Stimulated activated CD8-positive, alpha-beta memory T cell treated with anti-CD3 and anti-CD28 coated beads, Interleukin-2, amount 100 ng/mL, for 1 hour (primary cell): ENCODE measurements at places on chromosomes 11 and 22.

DNA sequence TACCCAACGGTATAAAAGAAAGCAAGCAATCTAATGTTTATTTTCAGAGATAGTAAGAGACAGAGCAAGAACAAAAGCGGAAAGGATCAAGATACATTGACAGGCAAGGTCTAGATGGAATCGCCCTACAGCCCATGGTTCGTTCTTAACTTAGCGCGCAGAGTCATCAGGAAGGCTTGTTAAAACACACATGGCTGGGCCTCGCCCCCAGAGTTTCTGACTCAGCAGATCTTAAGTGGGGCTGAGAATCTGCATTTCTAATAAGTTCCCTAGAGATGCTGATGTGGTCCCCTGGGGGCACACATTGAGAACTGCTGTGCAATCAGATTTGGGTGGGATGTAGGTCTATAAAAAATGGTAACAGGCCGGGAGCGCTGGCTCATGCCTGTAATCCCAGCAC is 35.8 kb upstream of the CHRM4 start:
- no peak for DNase-seq

DNA sequence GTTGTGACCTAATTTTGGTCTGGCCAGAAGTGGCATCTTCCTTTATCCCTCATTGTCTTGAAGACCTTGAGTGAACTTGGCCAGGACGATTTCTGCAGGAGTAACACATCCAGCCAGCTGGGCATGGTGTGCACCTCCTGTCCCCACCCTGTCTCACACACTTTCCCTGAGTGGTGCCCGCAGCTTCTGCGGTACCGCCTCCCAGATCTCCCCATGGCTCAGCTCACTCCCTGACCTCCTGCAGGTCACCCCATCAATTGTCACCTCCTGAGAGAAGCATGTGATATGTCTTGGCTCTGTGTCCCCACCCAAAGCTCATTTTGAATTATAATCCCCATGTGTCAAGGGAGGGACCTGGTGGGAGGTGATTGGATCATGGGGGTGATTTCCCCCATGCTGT is 50.2 kb upstream of the TP53I11 start:
- DNase-seq, result no peak

- no peak for DNase-seq
These were observed 3.4 kb downstream of the PLAAT3 start for GRCh38 chr11:63610604-63611394.

DNA sequence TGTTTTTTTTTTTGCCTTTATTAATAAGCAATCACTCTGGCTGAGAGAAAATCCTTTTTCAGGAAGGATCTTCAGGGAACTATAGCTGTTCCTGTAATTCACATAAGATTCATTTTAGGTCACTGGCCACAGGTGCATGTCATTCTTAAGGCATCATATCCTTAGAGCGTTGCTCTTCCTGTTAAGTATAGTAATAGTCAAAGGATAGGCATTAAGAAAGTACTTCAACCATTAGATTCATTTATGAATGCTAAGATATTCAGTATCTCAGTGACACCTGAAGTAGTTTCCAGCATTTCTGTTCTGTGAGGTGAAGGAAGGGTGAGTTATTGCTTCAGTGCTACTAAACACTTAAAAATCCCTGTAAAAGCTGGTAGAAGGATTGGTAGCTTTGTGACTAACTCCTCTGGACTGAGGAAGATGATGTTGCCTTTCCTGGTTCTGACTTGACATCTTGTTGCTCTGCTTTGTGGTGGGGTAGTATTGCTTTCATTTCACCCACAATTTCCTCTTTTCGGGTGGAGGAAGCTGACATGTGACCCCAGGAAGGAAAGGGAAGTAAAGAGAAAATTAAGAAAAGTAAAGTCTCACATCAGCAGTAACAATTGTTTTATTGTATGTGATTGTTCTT is 34.7 kb downstream of the RNF169 start:
- DNase-seq, result no peak

DNA sequence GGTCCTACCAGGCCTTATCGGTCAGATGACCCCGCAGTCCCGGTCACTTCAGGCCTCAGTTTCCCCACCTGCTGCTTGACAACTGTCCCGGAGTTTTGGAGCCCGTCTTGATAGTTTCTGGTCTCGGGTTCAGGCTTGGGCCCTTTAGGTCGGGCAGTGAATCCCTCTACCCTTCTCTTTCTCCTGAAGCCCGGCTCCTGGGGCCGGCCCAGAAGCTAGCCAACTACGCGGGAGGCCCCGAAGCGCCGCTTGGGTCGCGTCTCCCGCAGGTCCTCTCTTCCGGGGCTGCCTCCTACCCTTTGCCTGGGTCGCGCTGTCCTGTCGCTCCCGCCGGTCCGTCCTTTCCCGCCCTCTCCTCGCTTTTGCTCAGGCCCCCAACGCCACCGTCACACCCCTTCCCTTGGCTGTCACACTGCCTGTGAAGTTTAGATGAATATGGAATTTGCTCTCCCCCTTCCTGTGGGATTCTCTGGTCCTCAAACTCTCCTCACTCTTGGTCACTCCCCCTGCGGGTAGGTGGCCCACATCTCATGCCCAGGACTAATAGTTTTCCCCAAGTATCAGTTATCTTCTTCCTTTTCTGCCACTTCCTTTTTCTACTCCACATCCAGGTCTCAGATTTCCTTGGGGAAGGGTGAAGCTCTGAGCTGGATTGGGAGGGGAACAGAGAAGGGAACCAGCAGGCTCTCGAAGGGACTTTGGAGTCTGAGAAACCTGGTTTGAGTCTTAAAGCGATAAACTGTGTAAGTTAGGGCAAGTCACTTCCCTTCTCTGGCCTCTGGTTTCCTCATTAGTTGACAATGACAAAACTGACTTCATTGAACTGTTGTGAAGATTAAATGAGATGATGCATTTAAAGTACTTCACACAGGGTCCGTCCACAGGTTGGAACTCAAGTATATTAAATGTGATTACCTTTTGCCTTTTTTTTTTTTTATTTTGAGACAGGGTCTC is 790 bp downstream of the RAB1B start:
- no peak for DNase-seq

DNA sequence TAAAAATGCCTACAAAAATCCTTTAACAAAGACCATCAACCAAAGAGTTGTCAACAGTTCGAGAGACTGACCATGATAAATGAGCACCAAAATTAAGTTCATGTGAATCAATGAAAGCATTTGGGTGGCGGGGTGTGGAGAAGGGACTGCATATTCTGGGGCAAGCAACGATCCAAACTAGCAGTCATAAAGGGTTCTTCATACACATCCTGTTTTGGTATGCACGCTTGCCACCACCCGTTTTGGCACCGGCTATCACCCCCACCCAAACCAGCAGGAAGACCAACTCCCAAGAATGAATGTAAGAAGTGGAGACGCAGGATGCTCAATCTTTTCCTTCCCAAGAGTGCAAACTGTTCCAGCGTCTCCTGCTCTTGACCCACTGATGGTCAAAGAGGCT is 80.8 kb downstream of the SGSM3 start:
- no peak for DNase-seq

GRCh38 chr11:27646051-27646818 is 54.0 kb downstream of the BDNF start:
- no peak for DNase-seq

GRCh38 chr11:114762408-114762807 is 84.1 kb downstream of the NXPE2 start:
- DNase-seq, result no peak

- no peak for DNase-seq
These were observed 37.6 kb downstream of the ATXN10 start for GRCh38 chr22:45709060-45709739.

- DNase-seq, result no peak
These were observed 214.8 kb upstream of the SESN3 start for GRCh38 chr11:95445746-95446333.

DNA sequence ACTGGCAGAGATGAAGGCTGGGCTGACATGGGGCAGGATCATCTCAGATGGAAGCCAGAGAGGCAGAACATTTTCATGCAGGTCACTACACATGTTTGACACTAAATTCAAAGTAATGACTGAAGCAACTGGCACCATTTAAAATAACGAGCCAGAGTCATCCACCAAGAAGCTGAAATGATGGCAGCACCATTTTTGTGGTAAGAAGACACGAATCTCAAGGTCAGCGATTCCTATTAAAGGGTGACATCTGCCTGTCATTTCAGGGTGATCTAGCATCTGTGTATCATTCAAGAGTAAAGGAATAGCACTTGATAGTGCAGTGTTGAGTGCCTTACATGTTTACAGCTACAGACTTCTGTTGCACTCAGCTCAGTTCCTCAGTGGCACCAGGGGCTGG is 113.4 kb upstream of the C11orf87 start:
- no peak for DNase-seq

DNA sequence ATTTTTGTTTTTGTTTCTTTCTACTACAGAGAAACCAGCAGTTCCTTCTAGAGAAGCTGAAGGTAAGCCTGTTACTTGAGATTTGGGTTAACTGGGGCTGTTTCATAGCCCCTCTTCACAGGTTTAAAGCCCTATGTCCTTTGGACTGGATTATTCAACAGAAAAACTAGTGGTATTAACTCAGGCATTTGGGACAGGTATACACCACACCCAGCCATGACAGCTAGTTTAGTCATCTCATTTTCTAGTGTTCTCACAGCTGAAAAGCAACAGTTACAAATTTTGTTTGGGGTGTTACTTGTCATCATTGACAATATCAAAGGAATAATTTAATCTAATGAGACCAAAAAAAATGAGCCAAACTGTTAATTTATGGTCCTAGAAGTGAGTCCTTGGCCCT is 14.0 kb downstream of the LAYN start:
- DNase-seq, result no peak

DNA sequence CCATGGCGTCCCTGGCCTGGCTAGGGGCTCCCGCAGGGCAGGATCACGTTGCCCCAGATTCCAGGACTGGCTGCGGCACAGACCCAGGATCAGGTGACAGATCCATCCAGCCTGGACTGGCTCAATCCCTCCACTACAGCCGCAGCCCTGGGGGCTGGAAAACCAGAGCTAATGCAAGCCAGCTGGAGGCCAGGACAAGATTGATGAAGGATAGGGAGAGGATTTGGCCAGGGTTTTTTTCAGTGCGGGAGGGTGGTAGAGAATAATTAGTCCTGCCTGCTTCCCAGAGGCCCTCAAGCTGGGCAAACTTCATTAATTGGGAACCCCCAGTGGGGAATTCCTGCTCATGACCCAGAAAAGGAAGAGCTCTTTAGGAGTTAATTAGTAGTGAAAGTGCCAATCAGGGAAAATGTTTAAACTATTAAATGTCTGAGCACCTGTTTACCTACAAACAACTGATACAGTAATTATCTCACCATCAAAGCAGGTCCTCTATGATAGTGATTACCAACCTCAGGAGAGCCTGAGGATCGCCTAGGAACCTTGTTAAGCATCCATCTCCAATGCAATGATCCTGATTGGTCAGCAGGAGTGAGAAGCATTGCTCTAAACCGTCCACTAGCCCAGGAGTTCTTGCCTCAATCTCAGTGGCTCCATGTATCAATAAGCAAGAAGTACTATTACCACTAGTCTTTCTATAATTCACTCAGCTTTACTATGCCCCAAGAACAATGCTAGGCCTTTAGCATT is 33.0 kb upstream of the MYOD1 start:
- no peak for DNase-seq

DNA sequence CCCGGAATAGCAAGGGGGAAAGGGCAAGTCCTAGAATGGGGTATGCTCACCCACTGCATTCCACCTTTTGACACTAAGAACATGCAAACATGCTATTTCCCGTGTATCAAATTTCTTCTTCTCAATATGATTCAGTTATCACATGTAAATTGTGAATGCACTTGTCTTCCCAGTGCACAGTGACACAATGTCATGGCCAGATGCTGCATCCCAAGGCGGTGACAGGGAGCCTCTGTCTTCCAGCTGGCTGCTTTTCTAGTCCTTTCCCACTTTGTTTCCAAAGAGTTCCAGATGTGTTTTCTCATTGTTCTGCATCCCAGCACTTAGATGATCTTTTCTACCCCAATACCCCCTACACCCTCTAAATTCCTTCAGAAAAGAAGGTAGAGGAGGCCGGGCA is 12.4 kb downstream of the SLC25A18 start:
- DNase-seq, result no peak

- DNase-seq, result no peak
These were observed 12.9 kb upstream of the LRRC32 start for GRCh38 chr11:76683161-76684095.

- DNase-seq, result no peak
These were observed at the start of gene TMA7B for GRCh38 chr22:39959640-39960447. TMA7B (plus strand) TSS chr22:39960397; CDS start chr22:39964375, 3,978 bp downstream.

GRCh38 chr22:45942787-45943493 is 34.0 kb downstream of the WNT7B start:
- no peak for DNase-seq

DNA sequence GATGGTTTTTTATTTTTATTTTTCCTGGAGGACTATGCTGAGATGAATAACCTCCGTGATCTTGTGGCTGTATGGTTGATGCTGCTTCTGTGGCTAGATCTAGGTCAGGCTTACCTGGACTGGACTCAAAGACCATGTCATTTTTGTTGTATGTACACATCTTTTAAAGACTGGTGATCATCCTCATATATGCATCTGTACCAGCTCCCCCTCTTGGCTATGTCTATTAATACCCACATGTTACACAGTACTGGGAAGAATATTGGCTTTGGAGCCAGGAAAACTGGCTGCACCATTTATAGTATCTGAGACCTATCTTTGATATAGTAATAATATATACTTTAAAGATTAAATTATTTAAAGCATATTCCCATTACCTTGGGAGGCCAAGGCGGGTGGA is 18.4 kb upstream of the PITPNB start:
- DNase-seq, result no peak

- no peak for DNase-seq
These were observed 12.5 kb downstream of the DESI1 start for GRCh38 chr22:41608386-41608785.

DNA sequence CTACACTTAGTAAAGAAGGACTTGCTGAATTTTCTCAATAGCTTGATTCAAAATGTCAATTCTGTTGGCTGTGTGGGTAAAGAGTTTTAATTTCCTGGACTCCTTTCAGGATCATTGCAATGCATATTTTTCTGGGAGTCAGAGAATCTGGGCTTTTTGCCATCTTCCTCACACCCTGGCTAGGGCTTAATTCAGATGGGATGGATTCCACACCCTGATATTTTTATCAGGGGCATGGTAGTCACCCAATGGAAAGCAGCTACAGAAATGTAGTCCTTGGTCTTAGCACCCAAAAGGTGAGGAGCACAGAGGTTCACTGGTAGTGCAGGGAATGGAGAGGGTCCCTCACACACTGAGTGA is 79.3 kb downstream of the SGSM3 start:
- no peak for DNase-seq

- DNase-seq, result no peak
These were observed 24.4 kb upstream of the SNX19 start for GRCh38 chr11:130940706-130941105.
